SK-N-SH treated with all-trans-retinoic acid at 6 μM for 48 hours (cell line): ENCODE measurements at places on chromosomes 13 and 19.

- ATAC-seq = no peak
Observed at GRCh38 chr19:33400856-33401682, 27.6 kb downstream of the CEBPG start.

DNA sequence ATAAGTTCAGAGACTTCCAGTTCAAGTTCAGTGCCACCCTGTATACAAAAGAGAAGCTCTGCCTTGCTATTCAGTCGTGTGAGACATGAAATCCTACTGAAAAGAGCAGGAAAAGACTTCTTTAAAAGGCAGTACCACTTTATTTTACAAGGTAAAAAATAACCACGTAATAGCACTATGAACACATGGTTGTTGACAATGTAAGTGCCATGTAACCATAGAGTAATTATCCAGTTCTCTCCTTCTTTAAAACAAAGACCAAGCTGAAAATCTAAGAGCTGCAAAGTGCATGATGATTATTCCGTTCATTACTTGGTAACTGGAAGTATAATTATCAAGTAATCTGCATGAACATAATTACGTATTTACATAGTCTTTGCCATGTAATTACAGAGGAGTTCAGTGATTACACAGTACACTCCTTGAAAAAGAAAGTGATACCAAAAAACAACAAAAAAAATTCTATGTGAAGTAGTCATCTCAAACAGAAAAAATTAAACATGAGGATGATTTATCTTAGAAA, 288.7 kb downstream of the EFNB2 start:
- no peak for ATAC-seq

DNA sequence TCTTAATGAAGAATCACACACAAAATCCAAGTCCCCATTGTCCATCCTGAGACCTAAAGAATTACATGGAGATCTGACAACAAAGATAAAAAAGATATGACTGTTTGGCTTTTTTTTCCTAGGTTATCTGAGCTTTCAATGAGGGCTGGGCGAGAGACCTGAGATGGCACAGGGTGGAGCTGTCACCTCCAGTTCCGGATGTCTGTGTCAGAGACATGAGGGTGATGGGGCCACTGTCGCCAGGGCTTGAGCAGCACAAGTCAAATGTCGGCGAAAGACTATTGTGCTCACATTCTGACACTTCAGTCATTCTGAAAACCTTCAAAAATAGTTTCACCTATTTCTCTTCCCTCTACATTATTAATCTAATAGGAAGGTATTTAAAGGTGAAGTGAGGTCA, 65.7 kb downstream of the SLC7A1 start:
- ATAC-seq = no peak

DNA sequence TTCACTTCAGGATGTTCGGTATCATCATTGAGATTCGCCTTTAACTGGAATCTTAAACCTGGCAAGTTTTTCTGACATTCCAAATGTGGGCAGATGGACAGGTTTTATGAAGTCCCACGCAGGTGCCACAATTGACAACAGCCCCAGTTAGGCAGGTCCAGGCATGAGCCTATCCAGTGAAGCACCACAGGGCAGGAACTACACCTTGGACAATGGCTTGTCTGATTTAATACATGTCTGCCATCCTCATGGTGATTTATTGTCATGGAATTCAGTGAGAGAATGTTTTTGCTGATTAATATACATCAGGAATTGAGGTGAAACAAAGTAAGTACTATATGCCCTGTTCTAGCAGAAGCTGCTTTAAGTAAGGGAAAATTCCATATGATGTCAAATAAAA, 10.2 kb upstream of the TPP2 start:
- no peak for ATAC-seq

- no peak for ATAC-seq
Observed at GRCh38 chr13:21800837-21801616, 130.2 kb downstream of the FGF9 start.

- no peak for ATAC-seq
Observed at GRCh38 chr19:29625186-29625651, 19.1 kb downstream of the POP4 start.

GRCh38 chr13:29917650-29918049, 67.2 kb upstream of the UBL3 start:
- no peak for ATAC-seq

- peak; percentile 57 for ATAC-seq
Observed at GRCh38 chr13:102020611-102021216, 381.1 kb downstream of the FGF14 start.

- no peak for ATAC-seq
Observed at GRCh38 chr19:54738715-54739114, 402 bp downstream of the KIR2DL3 start.

DNA sequence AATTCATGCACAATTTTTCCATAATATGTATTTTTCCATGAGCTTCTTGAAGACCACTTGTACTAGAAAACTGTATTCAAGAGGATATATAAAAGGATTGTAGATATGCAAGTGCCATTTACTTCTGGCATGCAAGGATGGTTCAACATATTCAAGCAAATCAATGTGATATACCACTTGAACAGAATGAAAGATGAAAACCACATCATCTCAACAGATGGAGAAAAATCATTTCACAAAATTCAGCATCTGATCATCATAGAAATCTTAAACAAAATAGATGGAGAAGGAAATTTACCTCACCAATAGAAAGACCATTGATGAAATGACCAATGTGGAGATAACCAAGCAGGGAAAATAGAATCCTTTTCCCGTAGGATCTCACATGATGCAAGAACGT, 5.1 kb upstream of the ZNF816 start:
- ATAC-seq = no peak

- no peak for ATAC-seq
Observed at GRCh38 chr19:57887195-57887941, 1.5 kb downstream of the ZNF814 start.

GRCh38 chr13:26482451-26483197, 74.9 kb upstream of the WASF3 start:
- peak; percentile 79 for ATAC-seq

DNA sequence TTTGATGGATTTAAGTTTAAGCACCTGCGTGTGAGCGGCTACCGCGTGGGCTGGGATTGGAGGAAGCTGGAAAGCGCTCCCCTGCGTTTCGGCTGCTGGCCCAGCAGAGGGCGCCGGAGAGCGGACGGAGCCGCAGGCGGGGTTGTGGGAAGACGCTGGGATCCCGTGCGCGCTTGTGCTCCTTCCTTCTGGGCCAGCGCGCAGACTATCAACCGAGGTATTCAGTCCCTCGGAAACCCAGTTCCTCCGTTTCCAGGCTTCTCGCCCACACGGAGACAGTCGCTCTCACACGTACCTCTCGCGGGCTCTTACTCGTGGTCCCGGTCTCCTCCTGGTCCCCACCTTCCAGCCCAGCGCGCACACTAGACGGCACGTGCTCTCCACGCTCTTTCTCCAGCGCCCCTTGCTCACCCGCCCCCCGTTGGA, 28.8 kb downstream of the EPN1 start:
- 0 out of 3 replicates have a peak, but pooled peaks have one; percentile 26 for ATAC-seq

DNA sequence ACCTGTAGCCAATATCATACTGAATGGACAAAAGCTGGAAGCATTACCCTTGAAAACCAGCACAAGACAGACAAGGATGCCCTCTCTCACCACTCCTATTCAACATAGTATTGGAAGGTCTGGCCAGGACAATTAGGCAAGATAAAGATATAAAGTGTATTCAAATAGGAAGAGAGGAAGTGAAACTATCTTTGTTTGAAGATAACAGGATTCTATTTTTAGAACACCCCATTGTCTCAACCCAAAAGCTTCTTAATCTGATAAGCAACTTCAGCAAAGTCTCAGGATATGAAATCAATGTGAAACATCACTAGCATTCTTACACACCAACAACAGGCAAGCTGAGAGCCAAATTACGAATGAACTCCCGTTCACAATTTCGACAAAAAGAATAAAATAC, 17.8 kb upstream of the CCNA1 start:
- ATAC-seq = no peak

GRCh38 chr19:3055741-3056416, 6.4 kb downstream of the TLE5 start:
- no peak for ATAC-seq

GRCh38 chr13:31803311-31803710, 64.0 kb downstream of the RXFP2 start:
- ATAC-seq = no peak
